ENCODE measurements at places on chromosomes 1 and 21.

- DNase-seq = peak; percentile 87
Measured at GRCh38 chr1:154961207-154962155, at the start of gene PYGO2. Gene PYGO2 (minus strand): TSS chr1:154961782. CDS start chr1:154961576, 206 bp downstream.

GRCh38 chr1:100127226-100127625, 5.5 kb downstream of the SASS6 start:
- DNase-seq = no peak

DNA sequence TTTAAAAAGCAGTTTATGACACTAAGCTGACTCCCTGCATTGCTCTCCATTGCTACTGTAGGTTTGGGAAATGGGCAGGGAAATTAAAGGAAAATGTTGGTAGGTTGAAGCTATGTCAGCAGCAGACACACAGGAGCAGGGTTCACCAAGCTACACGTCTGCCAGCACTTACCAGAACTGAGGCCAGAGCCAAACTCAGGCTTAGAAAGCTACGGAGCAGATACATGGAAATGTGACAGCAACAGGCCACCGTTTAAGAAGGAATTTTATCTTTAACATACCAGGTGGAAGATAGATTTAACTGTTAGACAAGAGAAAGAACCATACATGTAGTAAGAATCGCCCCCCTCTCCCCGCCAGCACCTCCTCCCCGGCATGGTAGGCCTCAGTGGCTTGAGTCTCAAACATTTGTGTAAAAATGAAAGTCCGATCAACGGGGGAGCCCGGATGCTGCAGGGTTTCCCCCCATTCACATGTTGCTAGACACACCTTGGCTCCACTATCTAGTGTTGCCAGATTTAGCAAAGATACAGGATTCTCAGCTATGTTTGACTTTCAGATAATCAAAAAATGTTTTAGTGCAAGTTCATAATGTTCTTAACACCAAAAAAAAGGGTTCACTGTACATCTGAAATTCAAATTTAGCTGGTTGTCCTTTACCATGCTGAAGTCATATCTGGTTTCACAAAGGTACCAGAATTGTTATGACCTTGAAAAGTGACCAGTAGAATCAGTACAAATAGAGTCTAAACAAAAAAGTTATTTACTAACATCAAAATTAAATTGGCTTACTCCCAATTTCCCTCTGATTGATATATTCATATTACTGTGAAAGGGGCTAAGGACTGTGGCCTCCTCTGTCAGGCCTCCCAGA, 6.7 kb downstream of the OR2T11 start:
- DNase-seq = no peak

DNA sequence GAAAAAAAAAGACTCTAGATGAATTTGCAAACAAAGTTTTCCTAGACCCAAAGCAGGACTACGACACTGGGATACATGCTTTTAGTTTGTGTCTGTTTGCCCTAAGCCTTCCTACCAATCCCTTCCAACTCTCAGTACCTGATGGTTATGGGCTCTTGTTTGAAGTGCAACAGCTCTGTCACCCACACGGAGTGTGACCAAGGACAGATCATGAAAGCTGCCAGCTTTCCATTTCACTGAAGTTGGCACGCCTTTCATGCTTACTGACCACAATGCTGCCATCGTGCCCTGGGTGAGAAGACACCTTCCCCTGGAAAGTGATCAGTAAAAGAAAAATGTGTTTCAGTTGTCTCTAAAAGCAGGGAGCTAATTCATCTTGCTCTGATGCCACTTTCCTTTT, 312.5 kb upstream of the PTBP2 start:
- no peak for DNase-seq

GRCh38 chr1:180002437-180002836, 47.8 kb downstream of the CEP350 start:
- no peak for DNase-seq

DNA sequence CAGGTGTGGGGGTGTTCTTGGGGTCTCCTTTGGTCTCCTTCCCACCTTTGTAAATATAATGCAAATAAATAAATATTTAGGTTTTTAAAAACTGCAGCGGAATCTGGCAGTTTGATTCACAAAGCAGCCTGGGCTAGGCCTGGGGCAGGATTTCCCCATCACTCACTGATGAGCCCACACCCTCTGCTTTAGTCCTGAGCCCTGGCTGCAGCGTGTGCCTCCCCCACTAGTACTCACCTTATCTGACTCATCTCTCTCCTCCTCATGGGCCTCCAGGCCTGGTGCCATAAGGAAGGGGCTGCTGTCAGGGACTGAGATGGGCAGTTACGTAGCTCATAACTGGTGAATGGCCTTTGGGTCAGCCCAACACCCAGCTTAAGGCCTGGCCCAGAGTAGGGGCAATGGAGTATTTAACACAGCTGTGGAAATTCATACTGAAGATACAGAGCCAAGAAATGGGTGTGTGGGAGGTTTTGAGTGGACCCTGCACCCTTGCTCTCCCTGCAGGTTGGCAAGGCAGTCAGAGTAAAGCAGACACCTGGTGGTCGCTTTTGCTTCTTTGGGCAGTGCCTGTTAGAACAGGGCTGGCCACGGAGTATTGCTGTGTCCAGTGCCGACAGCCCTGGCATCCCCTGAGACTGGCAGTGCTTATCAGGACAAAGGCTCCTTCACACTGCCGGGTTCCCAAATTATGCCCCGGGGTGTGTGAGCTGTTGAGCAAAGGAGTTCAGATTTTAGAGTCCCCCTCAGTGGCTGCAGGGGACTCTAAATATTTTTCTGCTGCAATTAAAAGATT, 39.7 kb downstream of the AZIN2 start:
- no peak for DNase-seq

- no peak for DNase-seq
Measured at GRCh38 chr1:196005426-196005825, 602.8 kb downstream of the KCNT2 start.

DNA sequence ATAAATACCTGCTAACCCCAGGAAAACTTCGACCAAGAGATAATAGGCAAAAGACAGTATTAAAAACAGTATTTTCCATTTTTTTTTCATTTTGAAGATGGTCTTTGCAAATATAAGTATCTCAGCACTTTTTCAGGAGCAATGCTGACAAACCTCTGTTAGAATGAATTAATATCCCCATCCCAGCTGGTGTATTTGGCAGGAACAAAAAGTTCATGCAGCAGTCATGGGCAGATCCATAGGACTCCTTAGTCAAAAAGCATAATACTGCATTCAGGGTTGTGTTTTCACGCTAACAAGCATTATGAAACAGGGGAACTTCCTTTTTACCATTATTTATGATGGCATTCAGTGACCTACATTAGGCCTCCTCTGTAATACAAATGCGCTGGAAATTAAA, 344.0 kb downstream of the ST6GALNAC3 start:
- DNase-seq = no peak

DNA sequence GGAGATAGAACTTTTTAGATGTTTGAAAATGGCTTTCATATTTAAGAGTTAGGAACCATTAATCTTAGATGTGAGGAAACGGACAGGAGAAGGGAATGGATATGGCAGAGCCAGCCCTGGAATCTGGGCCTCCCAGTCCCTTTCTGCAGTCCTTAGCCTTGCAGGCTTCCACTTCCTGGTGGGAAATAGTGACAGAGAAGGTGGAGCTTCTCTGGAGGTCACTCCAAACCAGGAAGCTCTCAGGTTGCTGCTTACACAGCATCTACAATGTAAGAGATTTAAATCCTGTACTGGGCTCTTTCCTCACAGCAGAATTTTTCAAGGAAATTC, 2.5 kb downstream of the S100A11 start:
- DNase-seq = peak; percentile 56

DNA sequence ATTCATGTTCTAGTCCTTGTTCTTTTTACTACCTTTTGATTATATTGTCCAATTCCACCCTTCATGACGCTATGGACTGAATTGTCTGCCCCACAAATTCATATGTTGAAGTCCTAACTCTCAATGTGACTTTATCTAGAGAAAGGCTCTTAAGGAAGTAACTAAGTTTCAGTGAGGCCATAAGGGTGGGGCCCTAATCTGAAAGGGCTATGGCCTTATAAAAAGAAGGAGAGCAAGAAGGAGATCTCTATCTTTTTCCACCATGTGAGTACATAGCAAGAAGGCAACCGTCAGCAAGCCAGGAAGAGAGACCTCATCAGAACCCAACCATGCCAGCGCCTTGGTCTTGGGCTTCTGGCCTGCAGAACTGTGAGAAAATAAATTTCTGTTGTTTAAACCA, 95.9 kb downstream of the HIVEP3 start:
- no peak for DNase-seq

DNA sequence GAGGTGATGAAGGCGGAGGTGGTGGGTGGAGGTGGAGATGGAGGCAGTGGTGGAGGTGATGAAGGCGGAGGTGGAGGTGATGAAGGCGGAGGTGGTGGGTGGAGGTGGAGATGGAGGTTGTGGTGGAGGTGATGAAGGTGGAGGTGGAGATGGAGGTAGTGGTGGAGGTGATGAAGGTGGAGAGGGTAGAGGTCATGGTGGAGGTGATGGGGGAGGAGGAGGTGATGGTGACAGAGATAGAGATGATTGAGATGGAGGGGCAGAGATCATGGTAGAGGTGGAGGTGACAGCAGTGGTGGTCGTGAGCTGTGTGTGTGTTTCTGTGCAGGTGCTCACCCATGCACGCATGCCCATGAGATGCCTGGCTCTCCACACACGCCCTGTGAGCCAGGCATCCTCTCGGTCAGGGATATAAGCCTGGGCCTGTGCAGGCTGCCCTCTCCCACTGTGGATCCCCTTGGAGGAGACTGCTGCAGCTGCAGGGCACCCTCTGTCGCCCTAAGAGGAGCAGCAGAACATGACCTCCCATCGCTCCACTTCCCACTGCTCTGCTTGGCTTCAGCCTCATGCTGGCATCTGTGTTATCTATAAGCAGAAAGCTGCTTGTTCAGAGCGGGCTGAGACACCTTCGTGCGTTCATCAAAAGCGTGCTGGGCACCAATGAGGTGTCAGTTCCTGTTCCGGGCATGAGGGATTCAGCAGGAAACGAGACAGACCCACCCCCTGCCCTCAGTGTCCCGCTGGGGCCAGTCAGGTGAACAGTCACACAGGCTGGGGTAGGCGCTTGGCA, 20.5 kb upstream of the NPHP4 start:
- DNase-seq = no peak

GRCh38 chr1:10877894-10878293, 81.4 kb upstream of the CASZ1 start:
- DNase-seq = no peak

- DNase-seq = peak; percentile 88
Measured at GRCh38 chr21:44304877-44305293, 5.0 kb downstream of the PFKL start.

GRCh38 chr1:169478094-169478672, 7.6 kb downstream of the SLC19A2 start:
- DNase-seq = no peak

DNA sequence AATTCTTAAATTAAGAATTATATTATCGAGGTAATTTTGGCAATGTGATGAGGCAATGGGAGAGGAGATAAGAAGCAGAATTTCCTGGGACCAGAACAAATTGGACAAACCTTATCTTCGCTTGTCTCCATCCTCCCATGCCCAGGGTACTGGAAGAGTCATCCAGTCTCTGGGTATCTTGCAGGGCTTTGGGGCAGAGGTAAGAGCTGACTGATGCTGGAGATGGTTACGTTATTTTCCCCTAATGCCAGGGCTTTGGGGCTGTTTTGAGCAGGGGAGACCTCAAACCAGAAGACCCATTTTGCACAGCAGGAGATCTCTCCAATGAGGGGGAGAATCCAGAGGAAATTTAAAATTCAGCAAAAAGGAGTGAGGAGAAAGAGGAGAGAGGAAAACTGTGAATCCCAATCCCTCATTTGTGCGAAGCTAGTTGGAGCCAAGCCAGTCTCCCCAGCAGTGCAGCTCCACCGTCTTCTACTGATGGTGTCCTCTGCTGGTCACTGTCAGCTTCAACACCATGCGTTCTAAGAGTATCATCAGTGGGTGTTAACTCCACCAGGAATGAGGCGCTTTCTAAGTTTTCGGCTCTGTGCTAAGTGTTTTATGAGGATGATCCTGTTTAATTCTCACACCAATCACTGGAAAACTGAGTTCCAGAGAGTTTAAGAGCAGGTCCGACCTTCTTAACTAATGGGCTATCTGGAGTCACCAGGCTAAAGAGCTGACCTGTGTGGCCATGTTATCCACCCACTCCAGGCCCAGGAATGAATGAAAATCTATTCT, 86.8 kb upstream of the CD34 start:
- peak; percentile 77 for DNase-seq

- no peak for DNase-seq
Measured at GRCh38 chr1:114032271-114033215, 53.3 kb downstream of the OLFML3 start.

DNA sequence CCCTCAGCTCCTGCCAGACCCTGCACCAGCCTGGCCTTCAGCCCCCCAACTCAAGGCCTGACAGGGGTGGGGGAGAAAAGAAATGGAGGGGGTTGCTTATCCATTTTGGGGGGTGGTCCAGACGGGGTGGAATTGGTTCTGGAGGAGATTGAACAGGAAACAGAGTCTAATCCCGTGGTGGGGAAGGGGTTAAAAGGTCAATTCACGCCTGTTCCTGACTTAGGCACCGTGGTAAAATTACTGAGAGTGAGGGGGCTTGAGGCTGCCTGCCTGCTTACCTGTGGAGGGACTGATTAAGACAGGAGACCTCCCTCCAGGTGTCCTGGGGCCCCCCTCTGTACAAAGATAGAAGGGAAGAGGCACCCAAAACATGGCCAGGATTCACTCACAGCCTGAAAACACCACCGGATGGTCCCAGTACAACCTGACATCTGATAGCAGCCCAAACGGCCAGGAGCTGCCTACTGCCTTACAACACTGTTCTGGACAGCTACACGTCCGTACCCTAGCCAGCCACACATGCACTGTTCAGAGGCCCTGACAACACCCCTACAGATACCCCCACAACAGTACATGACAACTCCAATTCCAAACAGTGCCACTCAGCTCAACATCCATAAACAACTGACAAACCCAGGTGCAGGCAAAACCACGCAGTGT, 31.8 kb downstream of the AHDC1 start:
- no peak for DNase-seq

DNA sequence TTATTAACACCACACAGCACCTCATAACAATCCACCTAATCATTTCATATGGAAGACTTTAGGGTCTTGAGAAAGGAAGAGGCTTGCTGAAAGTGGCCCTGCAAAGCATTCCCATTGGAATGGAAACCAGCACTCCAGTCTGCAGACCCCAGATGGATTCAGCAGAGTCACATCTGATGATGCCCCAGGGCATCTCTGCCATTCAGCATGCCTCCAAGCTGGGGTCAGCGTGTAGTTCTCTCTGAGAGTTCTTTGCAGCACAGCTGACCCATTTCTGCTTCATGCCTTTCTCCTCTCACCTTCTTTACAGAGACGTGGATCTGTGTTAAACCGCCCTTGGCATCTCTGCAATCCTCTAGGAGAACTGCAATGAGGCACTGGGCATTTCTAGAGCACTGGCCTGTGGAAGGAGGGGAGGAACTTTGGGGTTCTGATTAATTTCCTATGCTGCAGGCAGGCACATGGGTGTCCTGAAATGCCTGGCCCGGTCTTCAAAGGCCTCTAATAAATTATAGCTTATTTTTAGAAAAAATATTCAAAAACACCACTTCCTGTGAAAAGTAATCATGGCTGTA, 2.6 kb upstream of the LUZP1 start:
- DNase-seq = no peak

- no peak for DNase-seq
Measured at GRCh38 chr21:42120903-42121535, 49.9 kb downstream of the UMODL1 start.

- no peak for DNase-seq
Measured at GRCh38 chr1:192903142-192903541, 94.3 kb downstream of the RGS2 start.

GRCh38 chr21:30349572-30349971, 1.2 kb upstream of the KRTAP23-1 start:
- no peak for DNase-seq
